Activated CD8-positive, alpha-beta memory T cell treated with anti-CD3 and anti-CD28 coated beads, Interleukin-2, amount 50 U/mL, for 4 hours (primary cell): ENCODE measurements at places on chromosomes 3 and 15.

GRCh38 chr3:182738583-182739411, 54.5 kb upstream of the ATP11B start:
- DNase-seq, result no peak

DNA sequence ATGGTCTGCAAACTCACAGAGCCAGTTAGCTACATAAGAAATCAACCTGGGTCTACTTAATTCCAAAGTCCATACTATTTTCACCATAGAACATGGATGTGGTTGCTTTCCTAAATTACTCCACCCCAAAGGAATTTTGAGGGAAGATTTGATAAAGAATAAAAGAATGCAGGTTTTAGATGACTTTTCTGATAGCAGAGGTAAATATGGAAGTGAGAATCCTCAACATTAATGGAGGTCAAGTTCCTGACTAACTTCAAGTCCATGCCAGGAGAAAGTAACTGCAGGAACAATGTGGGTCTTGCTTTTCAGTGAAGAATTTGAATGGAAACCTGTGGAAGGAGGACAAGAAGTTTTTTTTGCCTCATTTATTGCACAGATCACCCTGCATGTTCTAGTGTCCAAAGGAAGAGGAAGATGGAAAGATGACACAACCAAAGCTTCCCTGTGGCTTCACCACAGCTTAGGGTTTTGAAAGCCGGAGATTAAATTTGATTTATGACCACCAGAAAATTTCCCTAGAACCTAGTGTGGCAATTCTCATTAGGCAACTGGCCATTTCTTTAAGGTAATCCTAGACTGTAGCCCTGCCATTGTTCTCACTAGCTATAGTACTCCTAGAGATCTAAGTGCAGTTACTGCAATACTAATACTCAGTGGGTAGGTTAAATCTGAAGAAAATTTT, 429.7 kb downstream of the RAP2B start:
- no peak for DNase-seq

DNA sequence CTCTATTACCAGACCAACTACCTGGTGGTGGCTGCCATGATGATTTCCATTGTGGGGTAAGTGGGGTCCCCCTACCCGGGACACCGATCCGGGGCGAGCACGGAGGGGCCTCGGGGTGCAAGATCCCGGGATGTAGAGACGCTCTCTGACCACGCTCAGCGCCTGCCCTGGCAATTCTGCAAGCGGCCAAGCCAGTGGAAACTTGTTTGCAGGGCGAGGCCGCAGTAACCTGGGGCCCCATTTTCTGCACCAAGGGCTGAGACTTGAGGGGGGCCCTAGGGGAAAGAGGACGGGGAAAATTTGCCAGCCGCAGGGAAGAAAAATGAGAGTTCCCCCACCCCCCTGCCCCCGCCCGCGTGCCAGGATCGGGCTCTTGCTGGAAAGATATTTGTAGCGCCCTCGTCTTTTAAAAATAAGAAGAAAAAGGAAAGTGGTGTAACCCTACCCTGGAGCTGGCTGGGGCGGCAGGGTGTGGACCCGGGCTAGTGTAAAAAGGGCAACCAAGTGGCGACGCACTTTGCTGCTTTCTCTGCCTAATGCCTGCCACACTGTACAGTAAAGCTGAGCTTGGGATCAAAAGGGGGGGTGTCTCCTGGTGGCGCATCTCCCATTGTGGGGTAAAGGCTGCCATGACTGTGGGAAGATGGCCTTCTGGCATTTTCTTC, 563 bp downstream of the ARL6IP5 start:
- no peak for DNase-seq

DNA sequence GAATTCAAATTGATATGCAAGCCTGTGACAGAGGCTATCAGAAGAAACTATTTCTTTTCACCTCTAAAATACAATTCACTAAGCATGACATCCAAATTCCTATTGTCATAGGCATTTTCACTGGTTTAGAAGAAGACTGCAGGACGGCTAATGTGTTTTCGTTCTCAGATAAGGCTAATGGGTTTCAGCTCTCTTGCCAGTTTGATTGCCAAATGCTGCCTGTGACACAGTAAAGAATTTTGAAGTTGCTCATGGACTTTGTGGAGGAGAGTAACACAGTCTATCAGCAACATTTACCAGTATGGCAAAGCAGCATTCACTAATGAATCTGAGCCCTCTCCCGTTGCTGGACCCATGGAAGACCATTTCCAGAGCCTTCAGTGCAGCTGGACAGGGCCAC, 948.1 kb downstream of the FHIT start:
- DNase-seq, result no peak

DNA sequence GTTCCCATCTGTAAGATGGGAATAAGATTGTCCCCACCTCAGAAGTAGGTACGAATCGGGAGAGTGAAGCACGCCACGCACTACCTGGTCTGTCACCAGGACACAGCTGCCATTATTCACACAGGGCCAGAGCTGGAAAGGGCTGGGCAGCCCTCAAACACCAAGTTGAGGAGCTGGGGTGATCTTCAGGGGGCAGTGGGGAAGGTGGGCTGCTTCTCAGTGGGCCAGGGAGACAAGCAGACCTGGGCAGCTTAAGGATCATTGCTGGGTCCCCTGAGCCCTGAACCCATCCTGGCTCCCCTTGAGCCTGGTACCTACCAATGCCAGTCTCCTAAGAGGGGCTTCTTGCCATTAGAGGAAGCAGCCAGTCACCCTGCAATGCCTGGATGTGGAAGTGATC, 82.1 kb downstream of the SMAD6 start:
- DNase-seq, result no peak

DNA sequence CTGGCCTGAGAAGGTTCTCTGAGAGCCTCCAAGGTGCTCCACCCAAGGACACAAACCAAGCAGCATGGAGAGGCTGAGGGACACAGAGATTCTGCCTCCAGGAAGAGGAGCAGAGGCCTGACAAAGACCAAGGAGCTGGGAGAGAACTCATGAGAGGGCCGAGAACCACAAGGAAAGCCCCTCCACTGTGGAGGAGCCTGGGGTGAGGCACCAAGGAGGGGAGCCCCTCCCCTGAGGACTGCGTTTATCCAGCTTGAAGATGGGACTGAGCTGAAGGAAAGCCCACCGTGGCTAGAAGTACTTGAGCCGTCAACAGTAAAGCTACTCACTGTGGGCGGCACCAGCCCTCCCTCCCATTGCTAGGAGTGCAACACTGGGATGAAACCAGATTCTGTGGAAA, 63.1 kb upstream of the MEF2A start:
- no peak for DNase-seq

DNA sequence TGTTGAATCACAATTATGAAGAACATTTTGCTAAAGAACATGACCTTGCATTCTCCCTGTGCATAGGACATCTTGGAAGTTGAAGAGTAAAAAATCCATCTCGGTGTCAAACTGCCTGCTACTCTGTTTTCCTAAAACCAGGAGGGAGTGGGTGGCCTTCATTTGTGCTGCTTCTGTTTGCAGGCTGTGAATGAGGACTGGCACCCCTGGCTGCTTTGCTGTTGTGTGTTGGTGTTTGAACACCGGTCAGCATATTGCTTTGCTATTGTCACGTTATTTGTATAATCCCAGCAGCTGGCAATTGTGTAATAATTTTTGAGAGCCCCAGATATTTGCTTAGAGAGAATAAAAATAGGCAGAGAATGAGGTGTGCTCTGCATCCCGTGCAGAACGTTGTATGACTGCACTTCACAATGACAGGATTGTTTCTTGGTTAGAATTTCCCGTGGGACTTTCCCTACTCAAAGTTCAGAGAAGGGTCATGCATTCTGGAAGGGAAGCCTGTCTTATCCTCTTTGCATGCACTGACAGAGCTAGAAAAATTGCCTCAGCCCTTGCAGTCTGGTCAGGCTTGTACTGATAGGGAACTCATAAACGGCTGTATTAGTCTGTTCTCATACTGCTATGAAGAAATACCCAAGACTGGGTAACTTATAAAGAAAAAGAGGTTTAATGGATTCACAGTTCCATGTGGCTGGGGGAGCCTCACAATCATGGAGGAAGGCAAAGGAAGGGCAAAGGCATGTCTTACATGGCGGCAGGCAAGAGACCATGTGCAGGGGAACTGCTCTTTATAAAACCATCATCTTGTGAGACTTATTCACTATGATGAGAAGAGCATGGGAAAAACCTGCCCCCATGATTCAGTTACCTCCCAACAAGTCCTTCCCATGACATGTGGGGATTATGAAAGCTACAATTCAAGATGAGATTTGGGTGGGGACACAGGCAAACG, 16.3 kb downstream of the SV2B start:
- no peak for DNase-seq

- DNase-seq, result no peak
Observed at GRCh38 chr3:79497447-79498111, 270.2 kb downstream of the ROBO1 start.

DNA sequence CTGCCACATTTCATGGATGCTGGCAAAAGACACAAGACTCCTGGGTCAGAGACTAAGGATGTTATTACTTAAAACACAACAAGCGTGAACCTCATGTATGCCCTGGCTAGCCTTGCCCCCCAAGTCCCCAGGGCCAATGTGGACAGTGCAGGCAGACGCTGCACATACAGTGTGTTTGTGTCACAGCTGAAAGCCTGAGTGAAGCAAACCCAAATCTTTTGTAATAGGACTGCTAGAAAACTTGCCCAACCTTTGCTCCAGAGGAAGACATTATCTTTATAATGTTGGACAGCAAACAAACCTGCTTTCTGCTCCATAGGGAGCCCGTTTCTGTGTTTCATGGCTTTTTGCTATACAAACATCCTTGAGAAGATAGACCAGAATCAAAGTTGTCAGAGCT, 282.0 kb upstream of the RORA start:
- DNase-seq, result no peak

DNA sequence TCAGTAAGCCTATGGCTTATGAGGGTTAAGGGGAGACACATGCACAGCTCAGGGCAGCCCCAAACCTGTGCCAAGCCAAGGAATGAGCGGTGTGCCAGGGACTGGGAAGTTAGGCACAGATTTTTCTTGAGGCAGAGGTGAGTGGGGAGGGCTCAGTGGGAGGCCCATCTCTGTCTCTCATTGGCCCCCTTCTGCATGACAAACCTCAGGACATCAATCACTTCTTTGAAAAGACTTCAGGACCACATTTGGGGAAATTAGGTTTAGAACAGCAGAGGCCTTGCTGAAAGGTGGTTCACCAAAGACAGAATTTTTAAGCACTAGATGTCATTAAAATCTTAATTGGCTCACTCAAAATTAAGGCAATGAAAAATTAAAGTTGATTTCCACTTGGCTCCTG, 57.2 kb downstream of the RAB11A start:
- no peak for DNase-seq

GRCh38 chr3:52838561-52839267, 3.9 kb upstream of the MUSTN1 start:
- no peak for DNase-seq

DNA sequence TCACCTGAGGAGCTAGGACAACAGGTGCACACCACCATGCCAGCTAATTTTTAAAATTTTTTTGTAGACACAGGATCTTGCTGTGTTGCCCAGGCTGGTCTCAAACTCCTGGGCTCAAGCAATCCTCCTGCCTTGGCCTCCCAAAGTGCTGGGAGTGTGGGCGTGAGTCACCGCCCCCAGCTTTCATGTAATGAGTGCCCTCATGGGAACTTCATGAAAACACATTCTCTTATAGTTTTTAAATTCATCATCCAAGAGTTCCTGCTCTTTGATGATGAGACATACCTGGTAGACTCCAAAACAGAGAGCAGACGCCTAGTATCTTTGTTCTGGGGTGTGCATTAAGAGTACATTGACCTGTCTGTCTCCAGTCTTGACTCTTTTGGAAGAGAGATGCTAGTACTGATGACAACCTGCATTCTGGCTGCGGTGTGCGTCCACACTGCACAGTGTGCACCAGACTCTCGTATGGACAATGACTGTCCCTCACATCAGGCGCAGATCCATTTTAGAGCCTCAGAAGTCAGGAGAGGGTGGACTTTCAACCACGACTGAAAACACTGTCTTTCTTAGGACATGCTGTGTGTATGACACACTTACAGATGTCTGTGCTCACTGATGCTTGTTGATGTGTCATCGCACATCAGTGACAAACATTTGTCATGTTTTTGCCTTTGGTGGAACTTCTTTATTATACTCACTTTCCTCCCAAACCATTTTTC, 2.0 kb downstream of the NRROS start:
- DNase-seq, result peak; percentile 52

- DNase-seq, result no peak
Observed at GRCh38 chr3:116059421-116060096, 385.7 kb downstream of the LSAMP start.

- no peak for DNase-seq
Observed at GRCh38 chr3:98695796-98696195, 67.3 kb upstream of the ST3GAL6 start.

DNA sequence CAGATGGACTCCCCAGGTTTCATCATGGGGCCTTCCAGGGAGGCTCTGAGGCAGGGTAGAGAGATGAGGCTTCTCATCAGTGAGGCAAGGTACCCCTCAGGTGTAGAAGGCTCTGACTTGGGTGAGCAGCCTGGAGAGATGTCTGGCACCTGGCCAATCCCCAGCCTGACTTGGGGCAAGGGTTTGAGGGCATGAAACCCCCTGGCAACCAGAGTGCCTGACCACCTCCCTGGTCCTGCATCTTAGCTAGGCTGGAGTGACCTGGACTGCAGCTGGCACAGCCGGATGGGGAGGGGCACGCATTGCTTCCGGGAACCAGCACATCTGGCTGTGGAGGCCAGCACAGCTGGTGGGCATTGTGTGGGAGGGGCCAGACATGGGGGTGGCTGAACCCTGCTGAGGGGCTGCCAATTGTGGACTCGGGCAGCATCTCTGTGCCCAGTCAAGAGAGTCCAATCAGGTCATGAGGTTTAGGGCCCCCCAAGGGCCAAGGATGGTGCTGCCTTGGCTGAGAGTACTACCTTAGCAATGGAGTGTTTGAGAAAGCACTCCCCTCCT, 1.9 kb downstream of the ZBTB47 start:
- no peak for DNase-seq

- no peak for DNase-seq
Observed at GRCh38 chr3:185353225-185353624, 9.7 kb upstream of the MAP3K13 start.

DNA sequence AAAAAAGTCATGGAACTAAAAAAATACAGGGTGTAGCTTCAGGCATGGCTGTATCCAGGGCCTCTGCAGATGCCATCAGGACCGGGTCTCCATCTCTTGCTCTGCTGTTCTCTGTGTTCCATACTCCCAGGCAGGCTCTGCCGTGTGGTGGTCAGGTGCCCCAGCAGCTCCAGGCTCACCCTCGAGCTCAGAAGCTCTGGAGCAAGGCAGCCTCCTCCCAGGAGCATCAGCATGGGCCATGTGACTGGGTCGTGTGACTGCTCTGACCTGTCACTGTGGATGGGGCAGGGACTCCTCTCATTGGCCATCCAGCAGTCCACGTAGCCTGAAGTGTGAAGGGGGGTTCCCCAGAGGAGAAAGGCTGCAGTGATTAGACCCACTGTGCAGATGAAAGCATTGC, 8.5 kb downstream of the FBLN2 start:
- DNase-seq, result no peak

GRCh38 chr15:64017591-64018163, 28.6 kb downstream of the DAPK2 start:
- DNase-seq, result no peak

DNA sequence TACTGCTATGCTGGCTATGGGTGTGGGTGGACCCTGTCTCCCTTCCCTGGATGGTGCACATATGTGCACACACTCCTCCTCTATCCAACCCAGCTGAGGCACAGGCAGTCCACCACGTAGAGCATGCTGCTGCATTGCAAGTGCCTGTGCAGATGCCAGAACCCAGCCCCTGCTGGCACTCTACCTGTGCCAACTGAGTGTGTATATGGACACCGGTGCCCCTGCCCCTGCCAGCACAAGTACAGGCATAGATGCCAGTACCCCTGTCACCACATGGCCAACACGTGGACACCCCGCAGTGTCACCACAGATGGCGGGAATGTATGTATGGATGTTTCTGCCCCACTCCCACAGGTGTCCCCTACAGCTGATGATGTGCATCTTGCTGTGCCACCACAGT, 216.5 kb downstream of the ISL2 start:
- no peak for DNase-seq

- no peak for DNase-seq
Observed at GRCh38 chr3:140420621-140421357, 257.1 kb upstream of the TRIM42 start.
